ENCODE measurements at places on chromosomes 2 and 18.

DNA sequence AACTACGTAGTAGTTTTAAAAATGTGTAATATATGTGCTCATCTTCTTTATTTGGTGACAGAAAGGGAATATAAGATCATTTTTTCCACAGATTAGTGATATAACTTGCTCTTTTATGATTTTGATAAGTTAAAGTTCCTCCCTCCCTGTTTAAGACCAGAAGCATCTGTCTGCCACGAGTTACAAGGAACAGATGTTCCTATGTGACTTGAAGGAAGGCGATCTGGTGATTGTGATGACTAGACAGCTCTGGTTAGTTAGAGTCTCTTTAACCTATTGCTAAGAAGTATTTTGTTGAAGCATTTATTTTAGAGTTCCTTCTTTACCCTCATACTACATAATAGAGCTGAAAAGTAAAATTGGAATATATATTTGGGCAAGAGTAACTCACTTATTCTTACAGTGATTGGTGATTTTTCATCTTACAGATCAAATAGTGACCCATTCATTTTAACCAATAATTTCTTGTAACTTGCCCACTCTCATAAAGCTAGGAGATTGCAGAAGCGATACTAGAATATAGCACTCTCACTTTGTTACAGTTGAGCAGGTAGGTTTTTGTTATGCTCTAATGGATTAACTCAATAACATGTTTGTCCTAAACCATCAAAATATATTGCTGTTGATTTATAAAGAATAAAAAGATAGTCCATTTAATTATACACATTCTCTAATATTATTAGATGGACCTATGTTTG, 218.7 kb downstream of the SLC4A10 start:
- H3K27ac ChIP-seq, result no peak overlapping the region
- H3K4me3 ChIP-seq, result no peak overlapping the region
- H3K4me1 ChIP-seq, result no peaks in the 10 kb centered on the region
- no peaks in the 10 kb centered on the region for H3K36me3 ChIP-seq

- H3K27ac ChIP-seq, result no peak overlapping the region
- peaks cover 24% of the 10 kb centered on the region for H3K27me3 ChIP-seq
- H3K4me3 ChIP-seq, result no peak overlapping the region
- peaks cover 22% of the 10 kb centered on the region for H3K36me3 ChIP-seq
Measured at GRCh38 chr2:5677133-5677532, 15.1 kb upstream of the SOX11 start.

DNA sequence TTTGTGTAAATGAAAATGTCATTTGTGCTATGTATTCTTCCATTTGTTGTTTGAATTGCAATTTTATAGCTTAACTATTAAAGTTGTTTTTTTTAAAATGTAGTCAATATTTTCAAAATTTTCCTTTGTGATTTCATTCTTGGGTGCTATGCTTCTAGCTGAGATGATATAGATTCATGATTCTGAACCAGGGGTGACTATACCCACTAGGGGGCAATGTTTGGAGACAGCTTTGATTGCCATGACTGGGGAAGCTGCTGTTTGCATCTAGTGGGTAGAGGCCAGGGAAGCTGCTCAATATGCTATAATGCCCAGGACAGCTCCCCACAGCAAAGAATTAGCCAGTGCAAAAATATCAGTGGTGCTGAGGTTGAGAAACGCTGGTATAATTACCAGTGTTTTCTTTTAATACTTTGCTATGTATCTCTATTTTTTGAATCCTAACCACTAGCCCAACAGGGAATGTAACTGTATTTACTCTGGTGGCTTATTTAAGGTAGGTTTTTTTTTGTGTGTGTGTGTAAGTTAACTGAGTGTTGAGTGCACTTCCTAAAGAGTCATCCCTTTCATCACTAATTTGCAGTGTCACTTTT, 99.7 kb downstream of the MEP1B start:
- peak; percentile 44 for DNase-seq
- no peaks in the 10 kb centered on the region for H3K4me1 ChIP-seq
- H3K4me3 ChIP-seq, result no peak overlapping the region
- H3K36me3 ChIP-seq, result peaks cover 25% of the 10 kb centered on the region

- no peaks in the 10 kb centered on the region for H3K4me1 ChIP-seq
- no peak overlapping the region for H3K27ac ChIP-seq
- no peak overlapping the region for H3K4me3 ChIP-seq
- H3K27me3 ChIP-seq, result no peaks in the 10 kb centered on the region
Measured at GRCh38 chr2:72341639-72342038, 194.0 kb upstream of the CYP26B1 start.

DNA sequence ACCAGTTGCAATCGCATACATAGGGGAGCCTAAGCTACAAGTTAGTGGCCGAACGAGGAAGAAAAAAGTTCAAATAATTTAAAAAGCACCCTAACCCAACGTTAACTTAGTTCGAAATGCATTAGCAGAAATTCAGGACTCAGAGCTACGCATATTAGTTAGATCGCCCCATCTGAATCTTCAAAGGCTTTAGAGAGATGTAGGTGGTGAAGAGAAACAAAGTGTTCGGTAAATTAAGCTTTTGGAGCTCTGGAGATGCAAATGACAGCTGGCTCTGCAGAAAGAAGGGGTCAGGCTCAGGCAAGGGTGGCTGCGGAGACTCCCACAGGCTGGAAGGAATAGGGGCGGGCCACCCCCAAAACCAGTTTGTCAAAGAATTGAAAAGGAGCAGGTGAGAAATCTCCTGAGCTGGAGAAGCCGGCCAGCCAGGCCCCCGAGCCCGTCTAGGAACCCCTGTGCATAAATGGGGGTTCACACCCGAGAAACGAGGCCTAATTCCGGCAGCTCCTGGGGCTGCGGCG, 621 bp downstream of the TXNL1 start:
- peaks cover 18% of the 10 kb centered on the region for H3K27me3 ChIP-seq
- H3K4me1 ChIP-seq, result peaks cover 41% of the 10 kb centered on the region
- no peak for DNase-seq
- peaks cover 40% of the 10 kb centered on the region for H3K36me3 ChIP-seq
- peak overlapping the region; percentile 100 for H3K27ac ChIP-seq
- peak overlapping the region; percentile 99 for H3K4me3 ChIP-seq

GRCh38 chr2:84851876-84852275, 29.0 kb downstream of the TRABD2A start:
- H3K27ac ChIP-seq, result no peak overlapping the region
- H3K27me3 ChIP-seq, result peaks cover 8% of the 10 kb centered on the region
- peaks cover 5% of the 10 kb centered on the region for H3K36me3 ChIP-seq
- DNase-seq, result no peak

GRCh38 chr2:172247203-172247602, 144.5 kb upstream of the DLX2 start:
- H3K27ac ChIP-seq, result no peak overlapping the region
- DNase-seq, result no peak
- no peaks in the 10 kb centered on the region for H3K27me3 ChIP-seq

GRCh38 chr2:217061916-217062505, 202.1 kb upstream of the TNP1 start:
- peaks cover 6% of the 10 kb centered on the region for H3K36me3 ChIP-seq
- peaks cover 45% of the 10 kb centered on the region for H3K4me1 ChIP-seq
- no peak overlapping the region for H3K4me3 ChIP-seq
- DNase-seq, result no peak
- no peak overlapping the region for H3K27ac ChIP-seq

- no peak for DNase-seq
- H3K4me3 ChIP-seq, result no peak overlapping the region
- H3K36me3 ChIP-seq, result peaks cover 3% of the 10 kb centered on the region
- no peak overlapping the region for H3K27ac ChIP-seq
- peaks cover 11% of the 10 kb centered on the region for H3K4me1 ChIP-seq
Measured at GRCh38 chr2:233208382-233209116, 42.9 kb upstream of the ATG16L1 start.

DNA sequence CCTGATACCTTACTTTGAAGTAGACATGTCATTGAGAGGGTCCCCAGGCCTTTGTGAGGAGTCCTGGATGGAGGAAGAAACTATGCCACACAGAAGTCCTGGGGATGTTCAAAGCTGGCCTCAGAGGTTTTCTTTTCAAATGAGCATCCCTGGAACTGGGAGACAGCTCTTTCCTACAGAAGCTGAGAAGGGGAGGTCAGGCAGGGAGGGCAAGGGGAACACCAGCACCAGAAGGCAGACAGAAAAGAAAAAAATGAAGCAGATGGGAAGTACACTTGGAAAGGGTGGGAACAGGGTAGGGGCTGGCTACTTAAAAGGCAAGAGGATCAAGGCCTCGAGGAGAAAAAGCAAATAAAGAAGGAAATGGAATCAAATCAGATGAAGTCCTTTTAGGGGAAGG, 120.0 kb downstream of the FMNL2 start:
- DNase-seq, result no peak
- H3K4me1 ChIP-seq, result peaks cover 46% of the 10 kb centered on the region
- peak overlapping the region; percentile 46 for H3K27ac ChIP-seq
- H3K36me3 ChIP-seq, result peaks cover 39% of the 10 kb centered on the region
- H3K27me3 ChIP-seq, result peaks cover 9% of the 10 kb centered on the region

- peaks cover 19% of the 10 kb centered on the region for H3K36me3 ChIP-seq
- peaks cover 86% of the 10 kb centered on the region for H3K4me1 ChIP-seq
- peak overlapping the region; percentile 19 for H3K4me3 ChIP-seq
- no peak for DNase-seq
- peaks cover 8% of the 10 kb centered on the region for H3K27me3 ChIP-seq
Measured at GRCh38 chr2:109321570-109321969, 192.6 kb downstream of the SH3RF3 start.

DNA sequence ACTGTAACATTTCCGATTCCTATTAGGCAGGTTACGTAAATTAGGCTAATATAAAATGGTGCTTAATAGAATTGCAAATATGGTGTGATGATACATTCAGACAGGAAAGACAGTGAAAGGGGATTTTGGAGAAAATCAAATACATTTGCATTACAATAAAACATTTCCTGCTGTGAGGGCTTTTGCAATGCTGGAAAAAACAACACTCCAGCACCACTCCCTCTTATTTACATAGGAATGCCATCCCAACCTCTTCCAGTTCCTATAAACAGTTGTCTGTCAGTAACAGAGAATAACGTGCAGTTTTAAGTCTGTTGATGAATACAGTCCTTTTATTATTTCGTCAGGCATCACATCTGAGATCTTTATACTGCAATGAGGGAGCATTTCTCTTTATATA, 298.8 kb upstream of the FANCL start:
- DNase-seq, result no peak
- no peaks in the 10 kb centered on the region for H3K36me3 ChIP-seq
- peak overlapping the region; percentile 24 for H3K4me3 ChIP-seq
- peaks cover 45% of the 10 kb centered on the region for H3K4me1 ChIP-seq

DNA sequence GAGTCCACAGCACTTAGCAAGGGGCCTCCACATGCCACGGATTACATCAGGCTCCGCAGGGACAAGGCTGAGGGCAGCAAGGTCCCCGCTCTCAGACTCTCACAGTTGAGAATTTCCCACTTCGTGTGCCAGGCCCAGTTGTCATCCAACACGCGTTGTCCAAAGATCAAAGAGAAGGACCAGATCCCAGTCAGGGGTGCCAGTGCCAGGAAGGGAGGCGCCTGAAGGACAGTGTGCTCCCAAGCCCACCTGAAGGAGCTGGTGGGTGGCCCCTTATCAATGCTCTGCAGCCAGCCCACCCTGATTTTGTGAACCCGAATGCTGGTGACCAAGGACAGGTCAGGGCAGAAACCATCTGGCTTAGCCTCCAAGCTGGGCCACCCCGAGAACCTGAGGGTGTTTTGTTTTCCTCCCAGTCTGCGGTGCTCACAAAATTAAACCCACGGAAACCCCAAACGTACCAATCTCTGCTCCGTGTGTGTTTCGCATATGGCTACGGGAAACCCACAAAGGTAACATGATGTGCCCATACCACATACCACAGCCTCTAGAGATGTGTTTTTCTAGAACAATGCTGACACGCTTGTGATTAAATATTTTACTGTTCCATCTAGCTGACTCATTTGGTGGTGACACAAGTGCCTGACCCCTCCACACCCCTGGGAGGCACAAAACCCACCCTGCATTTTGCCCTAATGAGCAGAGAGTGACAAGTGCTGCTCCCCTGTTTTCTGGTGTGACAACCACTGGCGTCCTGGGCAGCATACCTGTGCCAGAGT, 24.5 kb downstream of the CRACDL start:
- H3K27me3 ChIP-seq, result peaks cover 14% of the 10 kb centered on the region
- H3K36me3 ChIP-seq, result no peaks in the 10 kb centered on the region
- H3K4me3 ChIP-seq, result no peak overlapping the region
- peak overlapping the region; percentile 64 for H3K27ac ChIP-seq
- peaks cover 67% of the 10 kb centered on the region for H3K4me1 ChIP-seq
- DNase-seq, result no peak

GRCh38 chr18:38318416-38318815, 752.8 kb upstream of the CELF4 start:
- H3K36me3 ChIP-seq, result no peaks in the 10 kb centered on the region
- H3K4me3 ChIP-seq, result no peak overlapping the region
- no peak for DNase-seq
- peaks cover 13% of the 10 kb centered on the region for H3K4me1 ChIP-seq
- H3K27ac ChIP-seq, result no peak overlapping the region
- peaks cover 2% of the 10 kb centered on the region for H3K27me3 ChIP-seq

All from nephron progenitor cell (in vitro differentiated cells).